Naive thymus-derived CD4-positive, alpha-beta T cell (primary cell): ENCODE measurements at places on chromosomes 6 and 20. TPM values are rescaled to one million over a fixed set of nuclear protein-coding genes. Genes with fewer than 3 reads are reported as not detected.

TPX2 gene
- polyA plus RNA-seq: not detected

WDR27 gene
- 6.7 TPM for polyA plus RNA-seq

OR12D2 gene
- not detected for polyA plus RNA-seq

FAM162B gene
- polyA plus RNA-seq: not detected

ZNF512B gene
- polyA plus RNA-seq: 1.1 TPM
